Muscle of back (tissue), 13 donors: ENCODE measurements at places on chromosomes 1 and 21. TPM values are rescaled to one million over a fixed set of nuclear protein-coding genes. Genes with fewer than 3 reads are reported as not detected.

DNA sequence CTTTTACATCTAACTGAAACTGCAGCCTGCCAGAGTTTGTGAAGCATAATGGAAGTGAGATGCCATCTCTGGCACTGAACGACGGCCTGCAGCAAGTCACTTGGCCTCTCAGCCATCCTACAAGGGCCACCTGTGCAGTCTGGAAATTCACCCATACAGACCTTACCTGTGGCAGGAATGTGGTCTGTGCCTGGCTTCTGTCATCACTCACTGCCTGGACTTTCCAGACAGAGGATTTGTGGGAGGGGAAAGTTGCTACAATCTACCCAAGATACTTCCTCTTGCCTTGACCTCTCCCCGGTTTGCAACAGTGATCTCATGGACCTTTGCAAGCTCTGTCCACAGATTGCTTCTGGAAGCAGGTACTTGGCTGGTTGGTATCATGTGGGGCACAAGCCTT, 58.4 kb upstream of the ATP1B1 start:
- DNase-seq, result no peak

DNA sequence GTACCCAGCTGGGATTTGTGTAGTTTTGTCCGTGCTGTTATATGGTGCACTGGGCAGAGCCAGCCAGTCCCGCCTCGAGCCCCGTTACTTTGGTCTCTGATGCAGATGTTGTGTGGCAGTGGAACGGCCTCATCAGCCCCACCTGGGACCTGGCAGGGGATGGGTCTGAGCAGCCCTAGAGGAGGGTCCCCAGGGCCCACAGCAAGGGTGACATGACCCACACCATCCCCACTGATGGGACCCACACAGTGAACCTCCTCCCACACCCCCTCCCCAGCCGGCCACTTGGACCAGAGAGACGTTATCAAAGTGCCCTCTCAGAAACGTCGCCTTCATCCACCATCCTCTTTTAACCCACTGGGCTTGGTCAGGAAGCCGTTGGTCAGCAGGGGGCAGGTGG, 42.0 kb upstream of the PCBP3 start:
- no peak for DNase-seq

The AZIN2 gene
- 5.2 TPM for polyA plus RNA-seq

DNA sequence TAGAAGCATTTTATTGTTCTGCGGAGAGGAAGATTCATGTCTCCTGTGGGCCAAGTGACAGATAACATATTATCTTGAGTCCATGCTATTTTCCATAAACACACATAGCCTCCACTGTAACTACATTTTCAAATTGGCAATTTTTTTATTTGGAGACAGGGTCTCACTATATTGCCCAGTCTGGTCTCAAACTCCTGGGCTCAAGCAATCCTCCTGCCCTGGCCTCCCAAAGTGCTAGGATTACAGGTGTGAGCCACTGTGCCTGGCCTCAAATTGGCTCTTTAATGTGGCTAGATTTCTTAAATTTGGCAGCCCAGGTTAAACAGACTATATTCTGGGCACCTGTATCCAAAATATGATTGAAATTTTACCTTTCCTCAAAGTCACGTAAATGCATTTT, 13.8 kb downstream of the NOS1AP start:
- DNase-seq, result no peak

DNA sequence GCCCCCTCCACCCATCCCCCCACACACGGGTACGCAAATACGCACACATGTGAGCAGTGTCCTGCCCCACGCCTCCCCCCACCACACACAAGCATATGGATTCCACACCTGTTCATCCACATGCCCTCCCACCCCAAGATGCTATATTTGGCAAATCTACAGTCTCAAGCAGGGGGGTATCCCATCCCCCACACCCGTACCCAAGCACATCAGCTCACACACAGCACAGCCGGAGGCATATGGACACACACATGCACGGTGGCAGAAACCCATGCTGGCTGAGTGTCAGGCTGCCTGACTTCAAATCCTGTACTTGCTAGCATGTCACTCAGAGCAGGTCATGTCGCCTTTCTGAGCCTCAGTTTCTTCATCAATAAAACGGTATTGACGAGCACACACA, 10.6 kb downstream of the COL16A1 start:
- DNase-seq, result no peak

The TMCC2 gene
- polyA plus RNA-seq, result 7.7 TPM

The CELA2A gene
- not detected for polyA plus RNA-seq

DNA sequence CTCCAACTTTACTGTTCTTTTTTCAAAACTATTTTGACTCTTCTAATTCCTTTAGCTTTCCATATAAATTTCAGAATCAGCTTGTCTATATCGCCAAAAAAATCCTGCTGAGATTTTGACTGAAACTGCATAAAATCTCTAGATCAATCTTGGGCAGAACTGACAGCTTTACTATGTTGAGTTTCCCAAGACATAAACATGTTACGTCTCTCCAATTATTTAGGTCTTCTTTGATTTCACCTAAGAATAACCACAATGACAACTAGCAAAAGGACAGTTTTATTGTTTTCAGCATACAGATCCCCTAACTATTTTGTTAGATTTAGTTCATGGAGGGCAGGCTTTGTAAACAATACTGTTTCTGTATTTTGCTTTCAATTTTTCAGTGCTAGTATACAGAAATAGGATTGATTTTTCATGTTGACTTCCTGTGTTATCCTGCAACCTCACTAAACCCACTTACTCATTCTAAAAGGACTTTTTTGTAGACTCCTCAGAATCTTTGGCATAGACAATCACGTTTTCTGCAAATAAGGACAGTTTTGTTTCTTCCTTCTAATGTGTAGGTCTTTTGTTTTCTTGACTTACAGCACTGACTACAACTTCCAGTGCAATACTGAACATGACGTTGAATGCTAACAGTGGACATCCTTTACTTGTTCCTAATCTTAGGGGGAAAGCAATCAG, 63.4 kb downstream of the NPHP4 start:
- no peak for DNase-seq

The OR6K2 gene
- not detected for polyA plus RNA-seq

- no peak for DNase-seq
These were observed 1.2 kb downstream of the LBR start for GRCh38 chr1:225426395-225427234.

The IL20 gene
- polyA plus RNA-seq, result not detected

The TLR5 gene
- polyA plus RNA-seq, result 4.7 TPM

The ADAM30 gene
- polyA plus RNA-seq, result not detected

GRCh38 chr21:18715606-18716005, 312.0 kb upstream of the TMPRSS15 start:
- DNase-seq, result no peak

DNA sequence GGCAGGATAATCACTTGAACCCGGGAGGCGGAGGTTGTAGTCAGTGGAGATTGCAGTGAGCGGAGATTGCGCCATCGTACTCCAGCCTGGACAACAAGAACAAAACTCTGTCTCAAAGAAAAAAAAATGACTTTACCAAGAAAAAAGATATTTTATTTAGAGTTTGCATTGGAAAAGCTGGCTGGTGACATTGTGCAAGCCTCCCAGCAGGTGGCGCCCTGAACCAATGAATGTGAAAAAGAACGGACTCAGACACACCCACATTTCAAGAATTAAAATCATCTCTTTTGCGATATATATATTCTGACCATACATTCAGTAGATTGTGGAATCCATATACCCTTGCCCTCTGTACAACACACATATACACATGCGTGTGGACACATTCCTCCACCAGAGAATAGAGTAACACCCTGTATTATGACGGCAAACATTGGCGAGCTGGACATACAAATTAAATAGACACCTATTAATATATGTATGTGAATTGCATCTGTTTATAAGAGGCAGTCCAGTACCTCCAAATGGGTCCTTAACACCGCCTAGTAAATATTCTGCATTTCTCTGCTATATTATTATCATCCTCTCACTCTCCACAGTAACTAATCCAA, 39.0 kb upstream of the CADM3 start:
- peak; percentile 41 for DNase-seq

DNA sequence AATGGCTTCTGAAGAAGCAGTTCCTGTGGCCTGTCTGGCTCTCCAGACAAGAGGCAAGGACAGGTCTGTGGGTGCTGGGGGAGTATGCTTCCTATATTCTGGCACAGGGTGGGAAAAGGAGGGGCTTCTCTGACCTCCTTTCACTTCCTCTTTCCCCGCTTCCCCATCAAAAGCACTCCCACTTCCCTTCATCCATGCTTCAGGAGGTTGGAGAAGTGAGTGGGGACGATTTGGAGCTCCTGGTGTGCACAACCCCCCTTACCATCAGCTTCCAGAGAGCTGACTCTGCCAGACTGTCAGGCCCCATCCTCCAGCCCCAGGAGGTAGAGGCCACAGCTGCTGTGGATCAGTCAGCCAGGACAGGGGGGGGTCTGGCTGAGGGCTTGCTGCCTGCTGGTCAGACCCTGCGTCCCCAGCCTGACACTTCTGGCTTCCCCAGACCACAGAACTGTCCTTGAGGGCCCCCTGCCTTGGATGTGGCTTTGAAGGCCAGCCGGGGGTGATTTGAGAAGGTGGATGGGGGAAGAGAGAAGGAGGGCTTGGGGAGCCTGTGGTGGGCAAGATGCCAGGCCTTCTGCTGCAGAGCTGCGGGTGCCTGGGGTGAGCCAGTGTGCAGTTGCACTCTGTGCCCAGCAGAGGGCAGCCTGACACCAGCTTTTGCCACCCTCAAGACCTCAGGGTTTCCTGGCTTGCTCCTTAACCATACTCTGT, 21.5 kb upstream of the TMEM222 start:
- peak; percentile 94 for DNase-seq

GRCh38 chr1:169931795-169932231, 38.1 kb upstream of the SCYL3 start:
- DNase-seq, result peak; percentile 81

GRCh38 chr1:81547912-81548303, 252.8 kb upstream of the ADGRL2 start:
- DNase-seq, result no peak

The VAV3 gene
- 4.5 TPM for polyA plus RNA-seq

- peak; percentile 24 for DNase-seq
These were observed 10.9 kb downstream of the LRP8 start for GRCh38 chr1:53316766-53317581.

DNA sequence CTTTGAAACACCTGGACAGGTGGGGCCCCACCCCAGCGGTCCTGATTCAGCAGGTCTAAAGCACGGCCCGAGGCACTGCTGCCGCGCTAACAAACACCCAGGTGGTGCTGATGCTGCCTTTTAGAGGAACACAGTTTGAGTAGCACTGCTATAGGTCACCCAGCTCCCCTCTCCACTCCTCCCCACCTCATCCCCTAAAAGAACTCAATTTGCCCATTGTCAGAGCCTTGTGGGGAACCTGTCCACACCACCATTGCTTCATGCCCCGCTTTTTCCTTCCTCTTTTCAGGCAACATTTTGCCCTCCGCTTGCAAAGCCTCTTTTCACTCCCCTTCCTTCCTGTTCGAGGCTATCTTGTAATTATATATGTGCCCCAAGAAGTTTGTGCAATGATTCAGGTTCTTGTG, 26.2 kb upstream of the PADI4 start:
- DNase-seq, result no peak

GRCh38 chr21:28856588-28857250, 136.0 kb downstream of the LTN1 start:
- DNase-seq, result no peak

- no peak for DNase-seq
These were observed 21.8 kb downstream of the KDM4A start for GRCh38 chr1:43671626-43672330.

GRCh38 chr1:232598133-232598532, 31.8 kb downstream of the SIPA1L2 start:
- no peak for DNase-seq

DNA sequence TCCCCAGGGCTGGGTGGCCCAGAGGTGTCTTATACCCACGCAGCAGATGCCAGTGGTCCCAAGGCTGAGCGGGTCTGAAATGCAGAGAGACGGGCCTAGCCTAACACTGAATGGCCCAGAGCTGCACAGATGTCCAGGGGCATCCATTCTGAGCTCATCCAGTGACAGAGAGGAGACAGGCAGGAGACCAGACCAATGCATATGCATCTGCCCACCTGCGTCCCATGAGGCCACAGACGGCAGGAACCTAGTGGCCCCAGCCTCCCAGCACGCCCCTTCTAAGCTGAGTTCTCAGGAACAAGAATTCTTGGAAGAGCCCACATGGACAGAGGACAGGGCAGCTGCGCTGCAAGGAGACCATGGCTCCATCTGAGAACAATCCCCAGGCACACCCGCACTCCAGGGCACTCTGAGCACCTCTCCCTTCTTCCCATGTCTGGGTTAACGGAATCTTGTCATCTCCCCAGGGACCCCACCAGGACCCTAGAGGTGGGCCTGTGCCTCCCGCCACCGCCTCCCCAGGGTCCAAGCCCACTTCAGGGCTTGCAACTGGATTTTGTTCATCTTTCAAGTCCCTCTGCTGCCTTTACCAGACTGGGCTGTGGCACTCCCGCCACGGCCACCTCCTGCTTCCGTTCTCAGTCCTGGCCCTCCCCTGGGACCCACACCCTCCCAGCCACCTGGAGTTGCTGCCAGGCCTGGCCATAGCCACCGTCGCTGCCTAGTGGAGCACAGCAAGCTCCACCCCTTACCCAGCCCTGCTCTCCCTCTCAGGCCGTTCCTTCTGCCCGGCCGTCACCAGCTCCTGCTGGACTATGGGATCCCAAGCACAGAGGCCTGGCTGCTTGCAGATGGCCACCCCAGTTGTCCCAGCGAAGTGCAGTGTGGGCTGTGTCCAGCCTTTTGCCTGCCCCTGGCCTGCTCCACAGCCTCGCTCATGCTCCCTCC, 3.3 kb downstream of the WNT3A start:
- DNase-seq, result no peak

DNA sequence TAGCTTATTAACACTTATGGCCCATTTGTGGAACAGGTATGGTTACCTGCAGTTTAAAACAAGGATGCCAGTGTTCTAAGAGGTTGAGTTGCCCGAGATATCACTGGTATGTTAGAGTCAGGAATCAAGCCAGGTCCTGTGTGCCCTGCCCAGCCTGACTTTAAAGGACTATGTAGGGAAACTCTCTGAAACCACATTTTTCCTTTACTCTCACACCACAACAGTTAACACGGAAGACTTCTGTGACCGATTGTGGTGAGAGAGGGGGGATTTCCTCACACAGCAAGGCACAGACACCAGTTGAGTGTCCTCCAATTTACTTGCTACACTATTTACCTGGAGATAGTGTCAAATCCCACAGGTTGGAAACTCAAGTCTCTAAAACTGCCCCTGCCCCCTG, 47.8 kb downstream of the UCK2 start:
- DNase-seq, result no peak

GRCh38 chr1:226108935-226109828, 46.7 kb downstream of the H3-3A start:
- peak; percentile 55 for DNase-seq

The LCE1D gene
- not detected for polyA plus RNA-seq

DNA sequence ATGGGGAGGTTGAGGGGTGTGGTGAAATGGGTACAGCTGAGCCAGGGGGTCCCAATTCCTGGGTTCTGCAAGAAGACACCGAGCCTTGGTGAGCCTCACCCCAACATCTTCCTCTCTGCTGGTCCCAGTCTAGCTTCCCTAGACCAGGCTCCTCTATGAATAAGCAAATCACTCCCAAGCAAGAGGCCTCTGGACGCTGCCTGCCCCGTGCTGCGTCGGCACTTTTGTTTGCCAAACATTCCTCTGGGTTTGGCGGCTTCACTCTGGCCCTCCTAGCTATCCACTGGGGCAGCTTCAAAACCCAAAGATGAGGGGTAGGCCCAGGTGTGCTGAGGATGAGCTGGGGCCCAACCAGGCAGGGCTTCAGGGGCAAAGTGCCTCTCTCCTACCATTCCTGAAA, 137.1 kb upstream of the CD34 start:
- DNase-seq, result peak; percentile 46

The PTPN14 gene
- polyA plus RNA-seq, result 18.2 TPM

The NHLH2 gene
- polyA plus RNA-seq, result not detected

The FAM78B gene
- 3.7 TPM for polyA plus RNA-seq

The SYNC gene
- 37.1 TPM for polyA plus RNA-seq
